ENCODE measurements at places on chromosomes 5 and 9.

GRCh38 chr5:149048811-149049210 is 14.1 kb downstream of the SH3TC2 start:
- no peak for DNase-seq

DNA sequence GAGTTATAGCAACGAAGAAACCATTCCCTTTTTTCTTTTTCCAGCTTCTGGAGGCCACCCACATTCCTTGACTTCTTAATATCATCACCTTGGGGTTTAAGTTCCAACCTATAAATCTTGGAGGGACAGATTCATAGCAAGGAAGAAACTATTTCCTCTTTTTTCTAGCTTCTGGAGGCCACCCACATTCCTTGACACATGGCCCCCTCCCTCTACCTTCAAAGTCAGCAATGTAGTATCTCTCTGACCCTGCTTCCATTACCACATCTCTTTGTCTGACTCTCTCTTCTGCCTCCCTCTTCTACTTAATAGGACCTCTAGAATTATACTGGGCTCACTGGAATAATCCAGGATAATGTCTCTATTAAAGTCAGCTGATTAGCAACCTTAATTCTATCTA is 34.7 kb upstream of the SHISAL2B start:
- no peak for DNase-seq

DNA sequence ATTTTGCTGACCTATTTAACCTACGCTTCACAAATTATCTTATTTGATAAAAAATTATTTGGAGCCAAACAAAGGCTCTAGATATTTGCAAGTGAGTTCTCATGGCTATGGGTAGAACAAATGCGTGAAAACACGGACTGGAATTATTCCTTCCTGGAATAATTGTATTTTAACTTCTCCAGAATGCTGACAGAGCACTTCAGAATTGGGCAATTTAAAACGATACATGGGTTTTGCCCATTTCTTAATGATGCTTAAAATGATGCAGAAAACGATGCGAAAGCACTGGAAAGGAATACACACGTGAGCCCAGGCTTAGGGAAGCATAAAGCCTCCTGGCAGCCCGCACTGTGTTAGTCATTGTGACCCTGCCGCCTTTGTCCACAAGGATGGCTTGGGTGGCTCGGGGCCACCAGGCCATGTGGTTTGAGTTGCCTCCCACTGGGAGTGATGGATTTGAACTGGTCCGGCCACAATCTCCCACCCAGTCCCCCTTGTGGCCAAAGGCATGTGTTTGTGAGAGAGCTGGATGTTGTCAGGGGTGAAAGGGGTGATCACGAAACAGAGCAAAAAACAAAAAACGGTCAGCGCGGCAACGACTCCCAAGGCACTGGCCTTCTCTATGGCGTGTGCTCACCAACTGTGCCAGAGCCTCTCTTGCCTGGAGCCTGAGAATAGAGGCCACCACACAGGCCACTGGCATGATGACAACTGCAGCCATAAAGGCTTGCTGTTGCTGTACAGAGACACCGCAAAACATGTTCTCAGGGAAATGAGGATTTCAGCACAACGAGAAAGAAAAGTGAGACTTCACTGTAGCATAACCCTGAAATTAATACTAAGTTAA is 234.2 kb upstream of the ADAMTS16 start:
- no peak for DNase-seq

GRCh38 chr5:163544836-163545235 is 39.4 kb downstream of the MAT2B start:
- no peak for DNase-seq

DNA sequence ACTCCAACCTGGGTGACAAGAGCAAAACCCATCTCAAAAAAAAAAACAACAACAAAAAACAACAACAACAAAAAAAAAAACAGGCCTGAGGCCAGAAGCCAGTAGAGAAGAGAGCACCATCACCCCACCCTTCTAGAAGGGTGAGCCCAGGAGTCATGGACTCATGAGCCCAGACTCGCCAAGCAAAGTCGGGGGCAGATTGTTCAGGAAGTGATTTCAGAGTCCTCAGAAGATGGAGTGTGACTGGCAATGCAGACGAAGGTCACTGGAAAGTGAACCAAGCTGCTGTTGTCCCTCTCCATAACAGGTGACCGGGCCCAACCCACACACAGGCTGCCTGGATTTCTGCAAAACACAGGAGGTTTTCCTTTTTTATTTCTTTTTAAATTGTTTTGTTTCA is 9.0 kb upstream of the WDR38 start:
- DNase-seq, result no peak

DNA sequence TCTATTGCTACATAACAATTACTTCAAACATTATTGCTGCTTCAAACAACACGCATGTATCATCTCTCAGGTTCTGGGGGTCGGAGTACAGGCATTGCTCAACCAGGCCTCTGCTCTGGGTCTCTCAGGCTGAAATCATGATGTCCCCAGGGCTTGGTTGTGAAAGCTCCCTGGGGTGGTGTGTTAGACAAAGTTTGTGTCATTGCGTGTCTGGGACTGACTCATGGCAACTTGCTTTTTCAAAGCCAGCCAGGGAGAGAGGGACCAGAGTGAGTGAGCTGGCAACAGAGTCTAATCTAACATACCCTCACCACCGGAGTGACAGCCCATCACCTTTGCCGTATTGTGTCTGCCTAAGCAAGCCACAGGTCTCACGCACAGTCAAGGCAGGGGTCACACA is 259.2 kb upstream of the NFIL3 start:
- DNase-seq, result no peak

- no peak for DNase-seq
These were observed 39.2 kb downstream of the YIPF5 start for GRCh38 chr5:144131261-144131660.

GRCh38 chr5:104344809-104345208 is 782.2 kb upstream of the NUDT12 start:
- no peak for DNase-seq
